Skeletal muscle cell (primary cell): ENCODE measurements at places on chromosomes 16 and 17.

- no peak for DNase-seq
These were observed 49.6 kb downstream of the MRC2 start for GRCh38 chr17:62676952-62677596.

GRCh38 chr16:19434584-19434983 lies 16.9 kb downstream of the TMC5 start:
- no peak for DNase-seq

GRCh38 chr17:51764387-51764971 lies 394.0 kb downstream of the CA10 start:
- DNase-seq = peak; percentile 1

DNA sequence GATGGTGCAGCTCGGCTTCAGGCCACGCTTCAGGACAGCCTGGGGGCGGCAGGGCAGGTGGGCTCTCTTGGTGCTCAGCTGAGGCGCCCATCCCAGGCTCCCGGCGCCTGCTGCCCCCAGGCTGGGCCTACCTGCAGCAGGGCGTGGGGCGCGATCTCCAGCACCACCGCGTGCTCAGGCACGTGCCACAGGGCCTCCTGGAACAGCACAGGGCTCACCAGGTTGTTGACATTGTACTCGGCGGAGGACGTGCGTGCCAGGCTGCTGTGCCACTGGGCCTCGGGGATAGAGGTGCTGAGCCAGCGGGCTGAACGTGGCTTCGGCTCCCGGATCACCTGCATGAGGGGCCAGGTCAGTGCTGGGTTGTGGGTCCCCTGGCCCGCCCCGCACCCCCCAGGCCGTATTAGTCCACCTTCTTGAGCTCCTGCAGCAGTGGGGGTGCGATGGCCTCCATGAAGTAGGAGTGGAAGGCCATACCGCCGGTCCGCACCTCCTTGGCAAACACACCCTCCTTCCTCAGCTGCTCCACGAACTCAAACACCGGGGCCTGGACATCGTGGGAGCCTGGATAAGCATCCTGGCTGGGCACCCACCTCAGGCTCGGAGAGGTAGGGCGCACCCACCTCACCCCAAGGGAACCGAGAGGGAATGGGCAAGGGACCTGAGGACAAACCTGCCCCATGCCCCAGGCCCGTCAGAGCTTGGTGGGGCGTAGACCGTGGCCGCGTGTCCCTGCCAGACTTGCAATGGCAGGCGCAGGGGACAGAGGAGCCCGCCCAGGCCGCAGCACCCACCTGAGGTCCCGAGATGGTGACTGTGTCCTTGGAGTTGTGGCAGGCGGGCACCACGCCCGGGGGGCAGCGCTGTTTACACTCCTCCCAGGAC lies 9.0 kb downstream of the FASN start:
- no peak for DNase-seq

- DNase-seq = no peak
These were observed 10.7 kb upstream of the PRR29 start for GRCh38 chr17:63987221-63988126.

DNA sequence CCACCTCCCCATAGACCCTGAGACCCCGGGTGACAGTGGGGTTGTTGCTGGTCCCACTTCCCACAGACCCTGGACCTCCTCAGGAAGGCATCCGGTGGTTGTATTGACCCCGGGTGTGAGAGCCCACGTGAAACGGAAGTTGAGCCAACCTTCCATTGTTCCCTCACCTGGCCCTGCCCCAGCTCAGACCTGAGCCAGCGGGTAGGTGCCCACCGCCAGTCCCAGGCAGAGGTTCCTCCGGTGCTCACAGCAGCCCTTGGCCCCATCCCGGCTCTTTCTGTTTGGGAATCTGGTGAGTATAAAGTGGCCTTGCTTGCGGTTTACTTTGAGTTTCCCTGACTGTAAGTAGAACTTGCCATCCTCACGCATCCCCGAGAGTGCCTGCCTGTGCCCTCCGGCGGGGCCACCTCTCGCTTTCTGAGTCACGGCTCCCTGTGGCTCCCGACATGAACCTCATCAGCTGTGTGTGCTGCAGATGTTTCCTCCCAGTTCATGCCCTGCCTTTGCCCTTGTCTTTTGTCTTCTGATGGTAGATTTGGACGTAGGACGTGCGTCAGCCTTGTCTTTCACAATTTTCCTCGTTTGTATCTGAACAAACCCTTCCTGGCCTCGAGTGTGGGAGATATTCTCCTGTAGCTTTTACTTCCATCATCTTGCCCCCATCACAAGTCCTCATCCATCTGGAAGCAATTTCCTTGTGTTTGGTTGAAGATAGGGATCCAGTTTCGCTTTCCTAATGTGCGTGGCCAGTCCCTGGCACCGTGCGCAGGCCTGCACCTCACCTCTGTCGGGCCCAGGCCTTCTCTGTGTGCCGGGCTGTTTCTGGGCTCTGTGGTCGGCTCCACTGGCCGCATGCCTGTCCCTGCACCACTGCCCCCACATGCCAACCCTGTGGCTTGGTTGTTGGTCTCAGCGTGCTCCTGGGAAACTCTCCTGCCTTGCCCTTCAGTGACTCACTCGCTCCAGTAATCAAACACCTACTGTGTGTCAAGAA lies 76.0 kb downstream of the METRNL start:
- peak; percentile 48 for DNase-seq

DNA sequence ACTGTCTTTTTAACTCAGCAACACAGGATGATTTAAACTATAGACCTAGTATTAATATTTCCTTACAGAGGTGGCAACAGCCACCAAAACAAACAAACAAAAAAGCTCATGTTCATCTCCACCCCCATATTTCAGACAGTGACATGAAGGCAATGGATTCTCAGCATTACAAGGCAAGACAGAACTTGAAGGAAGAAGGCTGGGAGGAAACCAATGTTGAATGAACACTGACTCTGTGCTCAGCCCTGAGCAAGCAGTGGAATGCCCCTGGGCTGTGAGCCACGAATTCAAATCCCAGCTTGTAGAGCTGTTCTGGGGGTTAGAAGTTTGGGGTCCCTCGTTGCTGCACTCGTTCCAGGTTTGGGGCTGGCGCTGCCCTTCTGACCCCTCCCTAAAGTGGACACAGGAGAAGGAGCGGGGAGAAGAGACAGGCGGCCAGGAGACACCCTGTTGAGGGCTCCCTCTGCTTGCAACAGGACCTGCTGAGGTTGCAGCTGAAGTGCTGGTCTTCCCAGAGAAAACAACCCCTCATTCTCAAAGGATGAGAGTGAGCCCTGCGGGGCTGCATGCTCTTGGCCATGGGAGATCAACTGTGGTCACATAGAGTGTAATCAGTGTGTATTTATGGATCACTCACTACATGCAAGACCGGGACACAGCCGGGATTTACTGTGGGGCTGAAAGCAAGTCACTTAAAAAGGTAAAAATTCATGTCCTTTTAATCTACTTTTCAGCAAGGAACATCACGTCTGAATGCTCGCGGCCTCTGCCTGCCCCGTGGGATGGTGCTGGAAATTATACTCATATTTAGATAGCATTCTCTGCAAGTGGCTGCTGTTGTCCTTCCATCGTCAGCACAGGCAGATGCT lies 34.3 kb downstream of the MYH3 start:
- DNase-seq = no peak

- no peak for DNase-seq
These were observed at the start of gene MEIOC for GRCh38 chr17:44655983-44656710. Gene MEIOC, plus strand, starts transcription at chr17:44656468. Its CDS starts 146 bp downstream, at chr17:44656614.

DNA sequence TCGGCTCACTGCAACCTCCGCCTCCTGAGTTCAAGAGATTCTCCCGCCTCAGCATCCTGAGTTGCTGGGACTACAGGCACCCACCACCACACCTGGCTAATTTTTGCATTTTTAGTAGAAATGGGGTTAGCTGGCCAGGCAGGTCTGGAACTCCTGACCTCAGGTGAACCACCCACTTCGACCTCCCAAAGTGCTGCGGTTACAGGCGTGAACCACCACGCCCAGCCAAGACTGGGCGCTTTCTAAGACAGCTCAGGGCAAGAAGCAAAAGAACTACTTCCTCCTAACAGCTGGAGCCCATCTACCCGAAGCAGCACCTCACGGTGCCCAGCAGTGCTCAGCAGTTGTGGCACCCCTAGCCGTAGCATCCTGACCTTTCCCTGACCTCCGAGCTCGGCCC lies 109.4 kb downstream of the ZNF423 start:
- no peak for DNase-seq

GRCh38 chr17:78281249-78281845 lies 49.9 kb downstream of the TMEM235 start:
- no peak for DNase-seq

DNA sequence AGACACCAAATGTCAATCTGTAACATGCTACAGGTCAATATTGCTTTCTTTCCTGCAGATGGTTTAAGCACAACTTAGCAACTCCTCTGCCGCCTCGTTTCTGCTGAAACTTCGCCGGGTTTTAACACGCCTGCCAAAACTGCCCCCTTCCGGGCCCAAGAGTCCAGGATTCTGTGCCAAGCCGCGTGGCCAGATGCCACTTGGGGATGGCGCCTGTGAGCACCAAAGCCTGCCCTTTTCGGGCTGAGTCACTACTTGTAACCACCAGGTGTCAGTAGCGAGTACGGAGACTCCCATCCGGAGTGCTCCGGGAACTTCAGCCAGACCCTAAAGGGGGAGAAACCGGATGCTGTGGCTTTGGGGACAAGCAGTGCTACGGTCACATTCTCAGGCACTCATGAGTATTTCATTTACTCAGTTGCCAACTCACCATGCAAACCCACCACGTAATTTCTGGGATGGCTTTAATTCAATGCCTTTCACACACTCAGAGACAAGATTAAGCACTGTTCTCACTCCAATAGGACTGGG lies 7.8 kb downstream of the PMP22 start:
- DNase-seq = no peak

DNA sequence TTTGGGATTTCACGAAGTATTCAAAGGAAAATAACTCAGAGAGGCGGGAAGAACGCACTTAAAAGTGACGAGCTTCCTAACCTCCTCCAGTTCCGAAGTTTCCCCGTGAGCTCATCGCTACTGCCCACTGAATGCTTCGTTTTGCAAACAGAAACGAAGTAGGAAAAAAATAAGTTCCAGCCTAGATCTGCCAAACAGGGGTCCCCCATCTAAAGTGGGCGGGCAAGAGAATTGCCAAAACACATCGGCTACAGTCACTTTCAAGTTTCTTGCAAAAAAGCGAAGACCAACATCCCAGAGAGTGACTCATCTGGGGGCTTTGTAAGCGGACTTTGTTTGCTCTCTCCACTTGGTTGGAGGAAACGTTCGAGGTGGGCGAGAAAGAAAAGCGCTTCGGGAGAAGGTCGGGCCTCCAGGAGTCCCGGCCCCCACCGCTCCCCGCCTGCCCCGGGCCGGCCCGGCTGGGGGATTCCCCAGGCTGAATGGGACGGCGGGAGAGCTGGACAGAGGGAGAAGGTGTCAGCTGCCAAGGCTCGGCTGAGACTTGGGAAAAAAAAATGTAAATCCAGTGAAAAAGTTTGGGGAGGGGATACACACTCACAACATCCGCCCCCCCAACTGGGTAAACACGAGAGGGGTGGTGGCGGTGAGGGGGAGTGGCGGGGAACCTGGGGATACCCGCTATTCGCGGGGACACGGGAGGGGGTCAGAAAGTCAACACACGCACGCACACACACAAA lies 1.0 kb downstream of the VEZF1 start:
- no peak for DNase-seq

DNA sequence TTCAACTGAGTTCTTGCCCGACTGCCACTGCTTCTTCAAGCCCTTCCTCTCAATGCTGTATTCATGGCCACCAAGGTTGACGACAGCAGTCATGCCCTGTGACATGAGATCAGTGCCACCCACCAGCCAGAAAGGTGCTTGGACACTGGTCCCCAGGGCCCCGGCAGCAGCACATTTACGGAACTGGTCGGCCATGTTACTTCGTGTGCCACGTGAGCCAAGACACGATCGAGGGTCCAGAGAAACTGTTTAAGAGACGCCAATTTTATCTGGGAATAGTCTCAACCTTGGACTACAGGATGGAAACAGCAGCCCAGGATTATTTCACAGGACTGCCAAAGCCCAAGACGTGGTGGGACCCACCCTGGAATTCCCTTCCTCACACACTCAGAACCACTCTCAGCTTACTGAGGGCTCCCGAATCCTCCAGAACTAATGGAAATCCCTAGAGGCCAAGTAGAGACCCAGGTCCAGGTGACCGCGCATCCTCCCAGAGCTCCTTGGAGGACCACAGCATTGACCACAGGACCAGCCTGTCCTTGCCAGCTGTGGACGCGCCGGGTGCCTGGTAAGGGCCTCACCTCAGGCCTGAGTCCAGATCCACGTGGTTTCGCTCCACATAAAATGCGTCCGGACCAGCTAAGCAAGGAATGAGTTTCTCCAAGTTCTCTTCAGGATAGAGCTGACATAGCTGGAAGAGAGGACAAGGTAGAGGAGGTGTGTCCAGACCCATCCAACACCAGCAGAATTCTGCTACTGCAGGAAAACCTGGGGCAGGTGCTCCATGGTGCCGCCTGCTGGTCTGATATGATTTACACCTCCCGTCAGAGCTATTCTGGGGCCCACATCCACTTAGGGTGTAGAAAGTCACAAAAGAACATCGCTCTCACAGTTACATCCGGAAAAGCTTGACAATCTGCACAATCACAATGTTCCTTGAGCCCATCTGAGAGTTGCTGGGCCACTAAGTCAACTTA lies 28.2 kb downstream of the MAP1LC3B start:
- no peak for DNase-seq

DNA sequence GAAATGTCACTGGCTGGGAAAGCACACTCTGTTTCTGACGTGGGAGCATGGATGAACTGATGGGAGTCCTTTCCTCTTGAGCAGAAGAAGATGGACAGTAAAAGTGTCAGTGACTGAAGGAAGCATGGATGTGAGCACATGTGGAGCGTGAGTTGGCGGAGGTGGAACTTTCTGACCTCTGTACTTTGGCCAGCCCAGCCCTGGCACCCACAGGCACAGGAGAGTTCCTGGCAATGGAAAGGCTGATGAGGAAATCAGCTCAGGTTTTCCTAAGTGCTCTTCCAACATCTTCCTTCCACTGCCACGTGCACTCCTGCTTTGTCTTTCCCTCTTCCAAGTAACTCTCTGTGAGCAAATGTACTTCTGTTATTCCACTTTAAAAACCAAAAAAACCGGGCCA lies 276.8 kb downstream of the NTN1 start:
- no peak for DNase-seq

- DNase-seq = no peak
These were observed 29.3 kb downstream of the MARF1 start for GRCh38 chr16:15613676-15614075.

- no peak for DNase-seq
These were observed 996 bp upstream of the CPNE2 start for GRCh38 chr16:57091200-57091974.

DNA sequence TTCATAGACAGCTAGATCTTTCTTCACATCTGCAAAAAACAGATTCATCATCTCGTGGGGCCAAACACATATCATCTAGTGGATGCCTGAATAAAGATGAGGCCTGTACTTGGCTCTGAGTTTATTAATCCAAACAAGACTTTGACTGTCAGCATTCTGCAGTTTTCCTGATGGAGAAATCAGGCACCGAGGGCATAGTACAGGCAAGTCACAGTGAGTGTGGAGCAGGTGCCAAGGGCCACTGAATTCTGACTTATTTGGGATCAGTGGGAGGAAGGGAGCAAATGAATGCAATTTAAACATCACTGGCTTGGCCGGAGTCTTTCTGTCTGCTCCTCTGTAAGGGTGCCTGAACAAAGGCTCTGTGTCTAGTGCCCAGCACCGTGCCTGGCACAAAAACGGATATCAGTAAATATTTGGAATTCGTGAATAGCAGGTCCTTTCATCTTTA lies 975 bp downstream of the CFAP20 start:
- DNase-seq = no peak
